ENCODE measurements at places on chromosomes 16 and 17.
A peak's percentile ranks its signal among the peaks of the same experiment; 100 is the strongest.

- peak; percentile 38 for DNase-seq
Measured at GRCh38 chr16:15644267-15644961, 1.5 kb upstream of the MARF1 start.

GRCh38 chr17:63291258-63291657 lies 154.8 kb downstream of the CYB561 start:
- DNase-seq = no peak

- DNase-seq = no peak
Measured at GRCh38 chr17:49881054-49881402, 33.2 kb upstream of the TAC4 start.

DNA sequence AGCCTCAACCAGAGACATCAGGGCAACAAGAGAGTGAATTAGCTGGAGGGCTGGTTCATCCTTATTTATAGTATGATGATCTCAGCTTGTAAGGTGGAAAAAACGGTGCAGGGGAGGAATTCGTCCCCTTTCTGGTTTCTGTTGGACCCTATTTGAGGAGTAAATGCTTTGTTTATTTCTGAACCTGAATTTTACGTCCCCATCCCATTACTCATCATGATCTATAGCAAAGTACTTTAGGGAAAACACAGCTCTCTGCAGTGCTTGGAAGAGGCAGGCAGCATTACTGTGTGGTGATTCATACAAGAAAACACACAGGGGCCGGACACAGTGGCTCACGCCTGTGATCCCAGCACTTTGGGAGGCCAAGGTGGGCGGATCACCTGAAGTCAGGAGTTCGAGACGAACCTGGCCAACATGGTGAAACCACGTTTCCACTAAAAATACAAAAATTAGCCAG lies 8.0 kb upstream of the VAT1L start:
- DNase-seq = no peak

DNA sequence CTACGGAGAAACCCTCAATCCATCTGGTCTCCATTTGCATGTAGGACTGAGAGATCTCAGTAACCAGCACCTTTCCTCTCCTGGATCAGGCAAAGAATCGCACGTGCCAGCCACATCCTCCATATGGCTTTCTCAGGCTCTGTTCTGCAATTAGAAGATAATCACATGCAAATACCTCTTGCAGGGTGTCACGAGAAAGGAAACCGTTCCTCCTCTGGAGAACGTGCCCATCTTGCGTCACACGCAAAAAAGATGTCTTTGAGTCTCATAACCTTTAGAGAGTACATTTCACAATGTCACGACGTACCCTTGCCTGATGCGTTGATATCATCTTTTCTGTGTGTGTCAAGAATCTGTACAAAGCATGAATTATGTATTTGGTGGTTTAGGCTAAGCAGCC lies 36.2 kb upstream of the DNAH17 start:
- DNase-seq = no peak

DNA sequence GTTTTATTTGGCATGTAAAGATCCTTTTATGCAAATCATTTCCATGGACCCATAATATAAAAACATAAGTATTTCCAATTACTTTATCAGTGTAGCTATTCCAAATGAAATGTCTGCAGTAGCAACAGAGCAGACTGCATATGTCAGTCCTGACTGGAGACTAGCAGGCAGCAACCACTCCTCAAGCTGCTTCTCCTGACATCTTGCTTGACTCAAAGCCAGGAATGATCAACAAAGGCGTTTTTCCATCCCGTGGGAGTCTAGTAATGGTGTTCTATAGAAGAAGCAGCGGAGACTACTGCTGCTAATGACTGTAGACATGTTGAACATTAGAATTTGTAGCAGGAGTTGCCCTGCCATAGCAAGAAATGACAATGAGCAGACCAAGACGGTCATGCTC lies 73.2 kb upstream of the AKTIP start:
- DNase-seq = no peak

GRCh38 chr16:80997139-80997798 lies 9.4 kb downstream of the CMC2 start:
- peak; percentile 18 for DNase-seq

- no peak for DNase-seq
Measured at GRCh38 chr16:49498264-49498663, 124.7 kb downstream of the C16orf78 start.

- DNase-seq = no peak
Measured at GRCh38 chr16:55500530-55501011, 8.3 kb upstream of the LPCAT2 start.

DNA sequence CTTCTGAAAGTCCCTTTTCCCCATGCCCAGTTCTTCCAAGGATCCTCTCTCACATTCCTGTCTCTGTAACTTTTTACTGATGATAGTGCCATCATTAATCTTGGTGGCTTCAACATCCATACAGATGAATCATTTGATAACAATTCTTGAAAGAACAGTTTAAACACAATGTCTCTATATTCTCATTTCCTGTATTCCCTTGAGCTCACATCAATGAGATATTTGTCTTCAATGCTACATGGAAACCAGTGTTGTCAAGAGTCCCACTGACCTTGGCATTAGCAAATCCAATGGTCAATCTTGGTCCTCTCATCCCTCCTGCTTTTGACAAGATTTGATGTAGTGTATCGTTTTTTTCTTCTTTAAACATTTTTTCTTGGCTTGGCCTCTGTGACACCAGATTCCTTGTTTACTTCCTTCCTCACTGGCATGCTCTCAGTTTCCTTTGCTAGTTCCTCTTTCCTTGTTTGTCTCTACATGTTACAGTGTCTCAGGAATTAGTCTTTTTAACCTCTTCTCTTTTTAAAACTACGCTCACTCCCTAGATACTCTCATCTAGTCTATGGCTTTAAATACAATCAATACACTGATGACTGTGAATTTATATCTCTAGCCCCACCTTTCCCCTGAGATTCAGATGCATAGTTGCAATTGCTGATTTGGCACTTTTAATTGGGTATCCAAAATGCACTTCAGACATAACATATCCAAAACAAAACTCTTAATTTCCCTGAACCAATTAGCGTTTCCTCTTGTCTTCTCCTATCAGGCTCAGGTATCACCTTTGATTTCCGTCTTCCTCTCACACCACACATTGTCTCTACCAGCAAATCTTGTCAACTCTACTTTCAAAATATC lies 134.0 kb downstream of the MYO1D start:
- no peak for DNase-seq

DNA sequence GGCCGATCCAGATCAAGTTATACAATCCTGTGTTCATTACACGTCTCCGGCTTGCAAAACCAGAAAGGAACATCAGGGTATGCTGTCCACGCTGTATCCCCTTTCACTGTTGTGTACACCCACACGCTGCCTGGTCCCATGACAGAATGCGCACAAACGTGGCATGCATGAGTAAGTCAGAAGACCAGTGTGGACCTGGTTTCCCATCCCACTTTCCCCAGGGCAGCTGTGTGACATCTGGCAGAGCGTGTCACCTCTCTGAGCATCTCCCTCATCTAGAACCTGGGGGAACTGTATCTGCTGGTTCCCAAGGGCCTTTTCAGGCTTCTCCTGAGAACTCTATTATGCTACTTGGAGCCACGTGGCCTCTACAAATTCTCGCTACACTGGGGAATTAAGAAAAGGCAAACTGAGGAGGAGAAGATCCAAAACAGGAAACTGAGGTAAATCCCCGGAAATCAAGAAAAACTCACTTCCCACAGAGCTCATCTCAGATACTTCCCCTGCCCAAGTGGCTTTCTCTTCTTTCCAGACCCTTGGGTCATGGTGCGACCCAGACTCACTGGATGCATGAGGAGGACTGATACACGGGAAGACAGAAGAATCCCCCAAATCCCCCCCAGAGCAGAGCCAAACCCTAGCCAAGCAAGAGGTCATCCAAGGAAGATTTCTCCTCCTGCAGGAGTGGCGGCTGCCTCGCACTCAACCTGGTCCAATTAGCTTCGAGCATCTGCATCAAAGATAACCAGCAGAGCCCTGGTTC lies 139.3 kb downstream of the GAS7 start:
- no peak for DNase-seq

- no peak for DNase-seq
Measured at GRCh38 chr17:40100419-40100668, at the start of gene NR1D1. Gene NR1D1 (minus strand): TSS chr17:40100589. CDS start chr17:40100094, 495 bp downstream.

DNA sequence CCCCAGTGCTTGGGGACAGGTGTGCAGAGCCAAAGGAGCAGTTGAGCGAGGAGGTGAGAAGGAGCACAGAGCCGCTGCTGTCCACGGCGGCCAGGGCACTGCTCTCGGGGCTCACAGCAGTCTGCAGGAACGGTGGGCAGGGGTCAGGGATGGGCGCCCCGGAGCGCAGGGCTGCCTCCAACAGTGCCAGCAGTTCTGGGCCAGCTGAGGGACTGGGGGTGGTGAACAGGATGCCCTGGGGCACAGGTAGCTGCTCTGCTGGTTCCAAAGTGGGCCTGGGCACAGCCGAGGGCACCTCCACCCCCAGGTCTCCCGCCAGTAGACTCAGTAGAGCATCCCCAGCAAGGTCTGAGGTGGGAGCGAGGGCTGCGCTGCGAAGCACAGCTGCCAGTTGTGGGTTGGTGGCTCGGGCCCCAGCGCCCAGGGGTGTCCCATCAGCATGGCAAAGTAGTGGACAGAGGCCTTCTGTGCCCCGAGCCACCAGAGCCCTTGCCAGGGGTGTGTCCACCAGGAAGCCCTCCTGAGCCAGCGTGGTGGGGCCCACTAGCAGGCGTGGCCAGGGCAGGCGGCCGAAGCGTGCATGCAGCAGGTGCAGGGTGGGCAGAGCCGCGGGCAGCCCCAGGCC lies 1.9 kb downstream of the GGT6 start:
- DNase-seq = no peak

DNA sequence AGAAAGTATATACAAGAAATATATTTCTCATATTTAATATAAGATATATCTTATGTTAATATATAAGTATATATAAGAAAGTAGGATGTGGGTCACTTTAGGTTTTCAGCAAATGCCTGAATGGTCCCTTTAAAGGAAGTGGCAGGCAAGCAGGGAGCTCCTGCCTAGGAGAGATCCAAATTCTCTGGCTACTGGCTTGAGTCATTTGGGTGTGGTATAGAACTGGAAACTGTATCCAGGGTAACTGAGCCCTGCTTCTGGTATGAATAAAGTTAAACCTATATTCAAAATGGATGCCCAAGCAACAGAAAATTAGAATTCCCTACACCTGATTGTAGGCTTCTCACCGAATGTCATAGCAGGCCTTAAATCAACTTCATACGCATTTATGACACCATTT lies 144.4 kb downstream of the ZNF18 start:
- no peak for DNase-seq

DNA sequence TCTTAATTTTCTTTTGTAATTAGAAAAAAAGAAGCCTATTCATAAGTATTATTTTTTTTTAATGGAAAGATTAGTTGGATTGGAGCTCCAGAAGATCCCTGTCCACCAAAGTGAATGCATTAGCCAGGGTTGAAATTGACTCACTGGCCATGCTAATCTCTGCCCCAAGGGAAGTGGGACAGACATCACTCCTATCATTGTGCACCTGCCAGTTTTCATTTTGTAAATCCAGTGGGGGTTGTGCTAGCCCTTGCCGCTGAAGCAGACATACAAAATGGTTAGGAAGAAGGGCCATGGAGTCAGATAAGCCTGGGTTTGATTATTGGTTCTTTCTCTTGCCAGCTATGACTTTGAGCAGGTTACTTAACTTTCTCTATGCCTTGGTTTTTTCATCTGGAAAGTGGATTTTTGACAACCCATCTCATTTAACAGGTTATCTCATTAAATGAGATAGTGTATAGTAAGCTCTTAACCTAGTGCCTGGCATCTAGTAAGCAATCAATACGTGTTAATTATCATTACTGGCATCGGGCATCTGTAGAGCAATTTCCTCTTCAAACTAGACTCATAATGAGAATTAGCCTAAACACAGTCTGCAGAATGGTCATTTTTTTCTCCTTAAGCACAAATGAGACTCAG lies 216.9 kb downstream of the IRX3 start:
- DNase-seq = no peak

DNA sequence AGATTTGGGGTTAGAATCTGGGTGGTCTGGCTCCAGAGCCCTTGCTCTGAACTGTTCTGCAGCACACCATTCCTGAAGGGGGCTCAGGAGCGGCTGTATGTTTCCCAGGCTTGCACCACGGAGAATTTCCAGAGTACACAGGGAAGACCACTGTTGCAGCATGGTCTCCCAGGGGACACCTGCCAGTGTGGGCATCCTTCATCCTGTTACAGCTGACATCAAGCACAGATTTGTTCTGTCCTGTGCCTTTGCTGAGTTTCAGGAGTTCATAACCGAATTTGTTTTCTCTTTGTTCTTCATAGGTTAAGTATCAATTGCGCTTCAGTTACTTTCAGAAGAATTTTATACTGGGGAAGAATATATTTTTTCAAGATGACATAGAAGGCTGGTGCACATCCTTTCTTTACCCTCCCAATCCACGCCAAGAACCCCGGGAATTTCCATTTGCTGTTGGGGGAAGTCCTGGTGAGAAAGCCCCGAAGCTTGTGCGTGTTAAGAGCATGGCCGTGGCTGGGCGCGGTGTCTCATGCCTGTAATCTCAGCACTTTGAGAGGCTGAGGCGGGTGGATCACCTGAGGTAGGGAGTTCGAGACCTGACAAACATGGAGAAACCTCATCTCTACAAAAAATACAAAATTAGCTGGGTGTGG lies 26.3 kb upstream of the ABCA3 start:
- DNase-seq = no peak

DNA sequence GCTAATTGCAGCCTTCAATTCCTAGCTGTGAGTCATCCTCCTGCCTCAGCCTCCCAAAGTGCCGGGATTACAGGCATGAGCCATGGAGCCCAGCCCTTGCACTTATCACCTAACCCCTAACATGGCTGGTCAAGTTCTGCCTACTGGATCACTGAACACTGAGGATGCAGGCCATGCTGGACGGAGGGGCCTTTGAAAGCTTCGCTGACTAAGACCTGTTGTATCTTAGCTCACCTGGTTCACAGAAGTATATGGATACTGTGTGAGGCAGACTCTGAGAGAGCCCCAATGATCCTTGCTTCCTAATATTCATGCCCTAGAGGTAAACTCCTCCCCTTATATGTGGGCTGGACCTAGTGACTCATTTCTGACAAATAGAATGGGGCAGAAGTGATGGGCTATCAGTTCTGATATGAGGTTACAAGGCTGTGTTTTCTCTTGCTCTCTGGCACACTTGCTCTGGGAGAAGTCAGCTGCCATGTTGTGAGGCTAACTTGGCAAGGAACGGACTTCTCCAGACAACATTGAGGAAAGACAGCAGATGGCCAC lies 11.7 kb upstream of the TMIGD1 start:
- no peak for DNase-seq

GRCh38 chr17:49952209-49952911 lies 16.6 kb upstream of the DLX4 start:
- peak; percentile 34 for DNase-seq

- no peak for DNase-seq
Measured at GRCh38 chr16:71426069-71426879, 15.6 kb downstream of the TLE7 start.

- no peak for DNase-seq
Measured at GRCh38 chr17:47879028-47879585, 16.9 kb upstream of the SP2 start.

DNA sequence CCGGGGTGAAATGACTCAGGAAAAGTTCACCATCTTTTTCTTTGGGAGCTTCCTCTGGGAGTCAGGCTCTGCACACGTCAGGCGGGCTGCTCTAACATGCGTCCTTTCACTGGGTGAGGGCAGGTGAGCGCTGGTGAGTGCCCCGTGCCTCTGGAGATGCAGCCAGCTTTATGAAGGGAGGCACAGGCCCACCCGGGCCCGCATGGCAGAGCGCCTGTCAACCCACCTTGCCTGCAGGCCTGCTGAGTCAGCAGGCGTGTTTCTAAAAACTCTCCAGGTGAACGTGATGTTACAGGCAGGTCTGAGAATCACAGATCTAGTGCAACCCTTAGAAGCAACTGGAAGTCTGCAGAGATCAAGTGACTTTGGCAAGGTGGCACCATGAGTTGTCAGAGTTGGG lies 18.4 kb downstream of the MAP1LC3B start:
- DNase-seq = no peak

- DNase-seq = no peak
Measured at GRCh38 chr17:6559753-6560215, 3.4 kb upstream of the PITPNM3 start.
